NCI-H446 (cell line): ENCODE measurements at places on chromosomes 1 and 21.

GRCh38 chr1:172976222-172977041, 74.3 kb downstream of the TNFSF18 start:
- no peak for DNase-seq

GRCh38 chr1:193408782-193409293, 222.4 kb upstream of the B3GALT2 start:
- no peak for DNase-seq

- DNase-seq = peak; percentile 71
These were observed 4.9 kb upstream of the ALDH4A1 start for GRCh38 chr1:18907021-18907916.

GRCh38 chr1:50023292-50024159, at the start of gene AGBL4:
Gene AGBL4 (minus strand): TSS chr1:50023954.
- DNase-seq = peak; percentile 71

DNA sequence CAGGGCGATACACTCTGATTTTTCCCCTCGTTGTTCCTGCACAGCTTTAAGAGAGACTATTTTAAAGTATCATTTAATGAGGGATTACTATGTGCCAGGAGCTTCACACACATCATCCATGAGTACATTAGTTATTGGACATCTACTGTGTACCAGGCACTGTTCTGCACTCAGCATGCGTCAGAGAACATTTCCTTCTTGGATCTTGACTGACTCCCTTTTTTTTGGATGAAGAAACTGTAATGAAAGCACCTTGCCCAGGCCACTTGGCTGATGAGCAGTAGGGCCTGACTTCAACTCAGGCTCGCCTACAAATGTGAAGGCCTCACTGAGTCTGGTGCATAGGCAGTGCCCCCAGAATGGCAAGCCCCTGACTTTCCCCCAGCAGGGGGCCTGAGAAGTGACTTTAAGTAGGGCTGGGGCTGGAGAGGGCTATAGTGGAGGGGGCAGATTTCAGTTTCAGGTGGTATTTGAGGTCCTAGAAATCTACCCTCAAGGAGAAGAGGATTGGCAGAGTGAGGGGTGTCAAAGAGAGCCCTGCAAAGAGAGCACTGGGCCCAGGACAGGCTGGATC, 50.0 kb downstream of the PTPRU start:
- no peak for DNase-seq

GRCh38 chr21:44262338-44263056, 800 bp upstream of the DNMT3L start:
- DNase-seq = no peak

DNA sequence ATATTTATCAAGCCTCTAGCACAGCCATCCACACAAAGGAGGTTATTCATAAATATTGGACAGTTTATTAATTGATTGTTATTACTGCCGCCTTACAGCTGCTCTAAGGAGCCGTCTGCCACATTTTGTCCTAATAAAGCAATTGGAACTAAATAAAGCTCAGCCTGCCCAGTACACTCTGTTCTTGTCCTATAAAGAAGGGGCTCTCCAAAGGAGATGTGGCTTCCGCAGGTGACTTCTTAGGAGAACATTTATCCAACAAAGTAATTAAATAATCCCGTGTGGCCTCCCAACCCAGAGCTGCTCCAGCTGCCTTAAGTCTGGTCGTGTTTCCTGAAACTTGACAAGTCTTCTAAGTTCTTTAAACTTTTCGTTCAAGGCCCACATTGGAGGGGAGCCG, 497.7 kb downstream of the NPHP4 start:
- DNase-seq = no peak

GRCh38 chr1:14403961-14404645, 194.4 kb upstream of the KAZN start:
- no peak for DNase-seq

DNA sequence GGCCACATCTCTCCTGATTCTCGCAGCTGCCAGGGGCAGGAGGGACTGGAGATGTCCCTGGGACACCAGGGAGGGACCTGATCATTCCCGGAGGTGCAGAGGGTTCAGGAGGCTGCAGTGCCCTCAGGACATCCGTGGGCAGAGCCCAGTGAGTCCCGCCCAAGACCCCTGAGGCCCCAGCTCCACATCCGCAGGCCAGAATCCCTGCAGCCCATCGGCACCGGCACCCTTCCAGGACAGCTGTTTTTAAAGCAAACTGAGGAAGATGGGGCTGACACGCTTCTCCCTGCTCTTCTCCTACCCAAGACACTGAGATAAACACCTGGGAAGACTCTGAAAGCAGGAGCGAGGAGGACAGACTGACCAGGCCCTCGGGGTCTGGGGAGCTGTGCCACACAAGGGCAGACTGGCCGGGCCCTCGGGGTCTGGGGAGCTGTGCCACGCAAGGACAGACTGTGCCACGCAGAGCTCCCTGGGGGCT, 25.5 kb downstream of the SLC19A1 start:
- no peak for DNase-seq

GRCh38 chr1:22808676-22809483, 98.2 kb downstream of the EPHB2 start:
- DNase-seq = peak; percentile 80

GRCh38 chr21:46662765-46663500, 27.5 kb downstream of the PRMT2 start:
- no peak for DNase-seq

DNA sequence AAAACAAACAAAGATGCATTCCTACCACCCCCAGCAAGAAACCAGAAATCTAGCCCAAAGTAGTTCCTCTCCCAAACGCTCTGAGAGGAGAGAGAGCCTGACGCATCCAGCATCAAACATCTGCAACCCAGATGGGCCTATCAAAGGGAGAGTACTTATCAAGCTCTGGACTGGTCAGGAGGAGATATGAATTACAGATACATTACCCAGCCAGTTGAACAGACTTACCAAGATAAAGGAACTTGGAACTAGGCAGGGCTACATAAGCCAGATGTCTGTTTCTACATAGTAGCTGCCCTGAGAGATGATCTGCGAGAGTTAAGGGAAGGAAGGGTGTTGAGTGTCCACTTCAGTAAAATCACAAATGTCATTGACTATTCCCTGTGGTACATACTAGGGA, 138.4 kb downstream of the PAPPA2 start:
- no peak for DNase-seq

- no peak for DNase-seq
These were observed 301.9 kb upstream of the USP24 start for GRCh38 chr1:55517036-55517435.

DNA sequence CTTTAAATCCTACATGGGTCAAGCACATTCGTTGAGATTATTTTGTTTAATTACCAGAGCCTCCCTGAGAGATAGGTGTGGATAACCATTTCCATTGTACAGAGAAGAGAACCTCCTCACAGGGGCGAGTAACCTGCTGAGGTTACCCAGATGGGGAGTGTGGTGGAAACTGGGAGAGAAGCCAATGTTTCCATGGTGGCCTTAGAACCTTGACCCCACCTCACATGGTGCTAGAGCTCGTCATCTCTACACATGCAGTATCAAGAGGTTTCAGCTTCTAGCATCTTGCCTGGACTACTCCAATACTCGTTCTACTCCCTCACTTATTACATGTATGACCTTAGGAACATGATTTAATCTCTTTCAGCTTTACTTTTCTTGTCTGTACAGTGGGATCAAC, 4.8 kb downstream of the REG4 start:
- DNase-seq = no peak

DNA sequence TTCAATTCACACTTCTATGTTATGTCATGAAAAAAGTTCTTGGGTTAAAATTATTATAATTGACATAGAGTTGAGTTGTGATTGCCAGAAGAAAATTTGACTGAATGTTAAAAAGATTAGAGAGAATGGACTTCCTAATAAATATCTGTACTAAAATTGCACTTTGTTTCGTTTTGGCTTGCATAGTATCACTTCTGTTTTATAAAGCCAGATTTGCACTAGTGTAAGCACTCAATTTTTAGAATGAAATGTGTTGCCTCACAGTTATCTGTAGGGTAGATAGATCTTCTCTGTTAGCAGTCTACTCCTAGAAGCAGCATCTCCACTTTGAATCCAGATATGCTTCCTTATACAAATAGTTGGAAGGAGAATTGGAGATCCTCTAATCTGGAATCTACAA, 95.2 kb upstream of the MPC2 start:
- DNase-seq = no peak

GRCh38 chr1:112460615-112461014, 48.1 kb upstream of the WNT2B start:
- no peak for DNase-seq
